ENCODE measurements at places on chromosomes 4 and X. TPM values are rescaled to one million over a fixed set of nuclear protein-coding genes. Genes with fewer than 3 reads are reported as not detected.

AFM gene
- not detected for total RNA-seq

HTR2C gene
- total RNA-seq: not detected

TIMM8A gene
- 25.5 TPM for total RNA-seq

PDZD4 gene
- 0.91 TPM for total RNA-seq

ENAM gene
- not detected for total RNA-seq

HOPX gene
- total RNA-seq: 60.2 TPM

EXOC1L gene
- not detected for total RNA-seq

NUP62CL gene
- 1.4 TPM for total RNA-seq

TRIM75 gene
- total RNA-seq: not detected

ANK2 gene
- total RNA-seq: 2.5 TPM

HERC5 gene
- total RNA-seq: 8.4 TPM

HS6ST2 gene
- 0.30 TPM for total RNA-seq

VCX gene
- not detected for total RNA-seq

SLITRK4 gene
- total RNA-seq: not detected

GUCY1A1 gene
- not detected for total RNA-seq

SSX4 gene
- total RNA-seq: not detected

GAGE1 gene
- total RNA-seq: not detected

GRPR gene
- total RNA-seq: not detected

XG gene
- total RNA-seq: not detected

TBX22 gene
- not detected for total RNA-seq

OTC gene
- not detected for total RNA-seq

KDR gene
- total RNA-seq: not detected

BANK1 gene
- 0.16 TPM for total RNA-seq

CLDN34 gene
- total RNA-seq: not detected

P2RY8 gene
- 34.5 TPM for total RNA-seq

UGT2B17 gene
- not detected for total RNA-seq

BCLAF3 gene
- total RNA-seq: 5.4 TPM

DIPK2B gene
- not detected for total RNA-seq

CXorf65 gene
- total RNA-seq: 26.3 TPM

COX7B2 gene
- total RNA-seq: not detected

OTUD6A gene
- total RNA-seq: not detected

PLXNB3 gene
- 0.91 TPM for total RNA-seq

DUX4 gene
- not detected for total RNA-seq

STK32B gene
- total RNA-seq: not detected

MAOB gene
- 10.3 TPM for total RNA-seq

MMAA gene
- total RNA-seq: 15.9 TPM

PPARGC1A gene
- total RNA-seq: not detected

SASH3 gene
- total RNA-seq: 102 TPM

CPEB2 gene
- 12.3 TPM for total RNA-seq

CTAG2 gene
- not detected for total RNA-seq

MAGEB17 gene
- total RNA-seq: not detected

TLR10 gene
- not detected for total RNA-seq

CXCL1 gene
- total RNA-seq: not detected

ASB9 gene
- 0.78 TPM for total RNA-seq

INTU gene
- total RNA-seq: not detected

PAK3 gene
- 0.25 TPM for total RNA-seq

MAGEB10 gene
- not detected for total RNA-seq

TSPAN7 gene
- not detected for total RNA-seq

FHIP1A gene
- not detected for total RNA-seq
